ENCODE measurements at places on chromosomes 3 and 15.
A peak's percentile ranks its signal among the peaks of the same experiment; 100 is the strongest.

- H3K27me3 ChIP-seq = no peaks in the 10 kb centered on the region
- H3K27ac ChIP-seq = peak overlapping the region; percentile 70
- peak overlapping the region; percentile 67 for H3K4me3 ChIP-seq
- peaks cover 50% of the 10 kb centered on the region for H3K4me1 ChIP-seq
Measured at GRCh38 chr3:72482589-72483321, 365.5 kb downstream of the SHQ1 start.

GRCh38 chr3:5264896-5265770 is 77.6 kb downstream of the EDEM1 start:
- no peak overlapping the region for H3K27ac ChIP-seq
- no peak overlapping the region for H3K4me3 ChIP-seq
- H3K36me3 ChIP-seq = no peaks in the 10 kb centered on the region
- peaks cover 19% of the 10 kb centered on the region for H3K27me3 ChIP-seq
- peaks cover 6% of the 10 kb centered on the region for H3K4me1 ChIP-seq
- no peak for DNase-seq

GRCh38 chr15:38086611-38087010 is 152.2 kb downstream of the TMCO5A start:
- no peak overlapping the region for H3K4me3 ChIP-seq
- H3K27me3 ChIP-seq = peaks cover 16% of the 10 kb centered on the region
- DNase-seq = no peak
- H3K36me3 ChIP-seq = no peaks in the 10 kb centered on the region
- no peak overlapping the region for H3K27ac ChIP-seq
- peaks cover 29% of the 10 kb centered on the region for H3K4me1 ChIP-seq

DNA sequence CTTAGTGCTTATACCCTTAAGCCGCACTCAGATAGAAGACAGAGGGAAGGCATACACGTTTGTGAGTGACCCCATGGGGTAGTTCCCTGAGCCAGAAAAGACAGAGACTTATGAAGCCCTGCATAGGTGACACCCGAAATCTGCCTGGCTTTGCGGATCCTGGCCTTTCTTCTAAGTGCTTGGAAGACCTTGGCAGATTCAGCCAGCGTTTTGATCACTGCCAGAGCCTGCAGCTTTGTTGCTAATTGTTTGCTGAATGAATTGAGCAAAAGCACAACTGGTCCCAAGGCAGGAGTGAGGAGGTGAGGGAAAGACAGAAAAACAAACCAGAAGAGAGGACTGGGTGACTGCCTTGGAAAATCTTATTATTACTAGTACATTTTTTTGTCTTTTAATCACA is 168.3 kb upstream of the ICE2 start:
- DNase-seq = no peak
- H3K27ac ChIP-seq = peak overlapping the region; percentile 12
- H3K27me3 ChIP-seq = no peaks in the 10 kb centered on the region
- no peaks in the 10 kb centered on the region for H3K36me3 ChIP-seq
- peaks cover 51% of the 10 kb centered on the region for H3K4me1 ChIP-seq

DNA sequence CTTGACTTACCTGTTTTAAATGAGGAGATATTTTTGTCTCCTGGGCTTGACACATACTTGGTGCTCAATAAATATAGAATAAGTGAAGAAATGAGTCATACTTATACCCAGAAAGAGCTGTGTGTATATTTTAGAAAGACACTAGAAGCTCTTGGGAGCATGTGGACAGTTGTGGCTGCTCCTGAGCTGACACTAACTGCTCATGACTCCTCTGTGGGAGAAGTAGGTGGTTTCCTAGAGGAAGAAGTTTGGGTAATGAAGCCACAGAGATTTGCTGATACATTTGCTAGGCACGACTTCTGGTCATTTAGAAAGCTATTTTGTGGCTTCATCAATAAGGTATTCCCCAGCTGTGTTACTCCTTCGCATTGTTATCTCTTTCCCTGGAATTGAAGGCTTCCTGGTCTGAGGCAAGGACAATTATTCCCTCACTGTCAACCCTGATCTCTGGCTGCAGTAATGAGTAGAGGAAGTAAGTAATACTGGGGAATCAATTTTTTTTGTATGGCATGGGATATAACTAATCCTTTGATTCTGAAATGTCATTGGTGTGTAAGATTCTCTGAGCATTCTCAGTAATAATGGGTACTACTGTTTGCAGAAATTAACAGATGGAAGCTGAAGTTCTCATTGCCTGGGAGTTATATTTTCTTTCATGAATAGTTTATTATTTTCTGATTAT is 79.6 kb upstream of the DCBLD2 start:
- no peak overlapping the region for H3K4me3 ChIP-seq
- no peaks in the 10 kb centered on the region for H3K27me3 ChIP-seq
- no peak for DNase-seq
- no peaks in the 10 kb centered on the region for H3K4me1 ChIP-seq
- no peaks in the 10 kb centered on the region for H3K36me3 ChIP-seq

GRCh38 chr3:140584549-140584948 is 93.3 kb upstream of the TRIM42 start:
- H3K4me3 ChIP-seq = no peak overlapping the region
- no peaks in the 10 kb centered on the region for H3K36me3 ChIP-seq
- H3K4me1 ChIP-seq = no peaks in the 10 kb centered on the region
- no peak overlapping the region for H3K27ac ChIP-seq
- peaks cover 12% of the 10 kb centered on the region for H3K27me3 ChIP-seq

DNA sequence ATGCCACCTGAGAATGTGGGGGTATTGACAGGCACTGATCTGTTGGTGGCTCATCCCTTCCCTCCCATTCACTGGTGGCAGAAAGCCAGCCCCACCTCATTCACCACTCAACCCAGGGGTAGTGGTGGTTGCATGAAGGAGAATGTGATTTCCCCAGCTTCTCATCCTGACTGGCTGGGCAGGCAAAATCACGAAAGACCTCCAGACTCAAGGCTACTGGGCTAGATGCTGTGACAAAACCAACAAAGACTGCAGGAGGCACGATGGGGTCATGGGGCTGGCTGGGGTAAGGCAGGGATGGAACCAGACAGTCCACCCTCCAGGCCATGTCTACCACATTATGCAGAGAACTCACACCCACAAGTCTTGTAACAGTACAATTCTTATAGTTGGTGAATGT is 33.9 kb downstream of the FSTL1 start:
- peak overlapping the region; percentile 93 for H3K4me3 ChIP-seq
- DNase-seq = no peak
- peak overlapping the region; percentile 46 for H3K27ac ChIP-seq
- H3K4me1 ChIP-seq = peaks cover 9% of the 10 kb centered on the region
- no peaks in the 10 kb centered on the region for H3K36me3 ChIP-seq

DNA sequence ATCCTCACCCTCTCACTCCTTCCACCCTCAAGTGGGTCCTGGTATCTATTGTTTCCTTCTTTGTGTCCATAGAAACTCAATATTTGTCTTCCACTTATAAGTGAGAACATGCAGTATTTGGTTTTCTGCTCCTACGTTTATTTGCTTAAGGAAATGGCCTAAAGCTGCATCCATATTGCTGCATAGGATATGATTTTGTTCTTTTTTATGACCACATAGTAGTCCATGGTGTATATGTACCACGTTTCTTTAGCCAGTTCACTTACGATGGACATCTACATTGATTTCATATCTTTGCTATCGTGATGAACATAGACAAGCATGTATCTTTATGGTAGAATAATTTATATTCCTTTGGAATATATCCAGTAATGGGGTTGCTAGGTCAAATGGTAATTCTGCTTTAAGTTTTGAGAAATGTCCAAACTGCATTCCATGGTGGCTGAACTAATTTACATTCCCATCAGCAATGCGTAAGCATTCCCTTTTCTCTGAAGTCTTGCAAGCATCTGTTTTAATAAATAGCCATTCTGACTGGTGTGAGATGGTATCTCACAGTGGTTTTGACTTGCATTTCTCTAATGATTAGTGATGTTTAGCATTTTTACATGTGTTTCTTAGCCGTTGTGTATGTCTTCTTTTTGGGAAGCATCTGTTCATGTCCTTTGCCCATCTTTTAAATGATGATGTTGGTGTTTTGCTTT is 650.2 kb downstream of the ZNF385D start:
- no peak overlapping the region for H3K4me3 ChIP-seq
- peaks cover 4% of the 10 kb centered on the region for H3K36me3 ChIP-seq
- DNase-seq = no peak
- H3K4me1 ChIP-seq = no peaks in the 10 kb centered on the region

Measured in natural killer cell treated with Interleukin-12 subunit alpha and Interleukin-12 subunit beta and Interleukin-15 and Interleukin-18, amount 100 ng/mL, for 72 hours (primary cell).